Activated T-cell treated with anti-CD3 and anti-CD28 coated beads for 4 hours (primary cell): ENCODE measurements at places on chromosomes 11 and 22.

DNA sequence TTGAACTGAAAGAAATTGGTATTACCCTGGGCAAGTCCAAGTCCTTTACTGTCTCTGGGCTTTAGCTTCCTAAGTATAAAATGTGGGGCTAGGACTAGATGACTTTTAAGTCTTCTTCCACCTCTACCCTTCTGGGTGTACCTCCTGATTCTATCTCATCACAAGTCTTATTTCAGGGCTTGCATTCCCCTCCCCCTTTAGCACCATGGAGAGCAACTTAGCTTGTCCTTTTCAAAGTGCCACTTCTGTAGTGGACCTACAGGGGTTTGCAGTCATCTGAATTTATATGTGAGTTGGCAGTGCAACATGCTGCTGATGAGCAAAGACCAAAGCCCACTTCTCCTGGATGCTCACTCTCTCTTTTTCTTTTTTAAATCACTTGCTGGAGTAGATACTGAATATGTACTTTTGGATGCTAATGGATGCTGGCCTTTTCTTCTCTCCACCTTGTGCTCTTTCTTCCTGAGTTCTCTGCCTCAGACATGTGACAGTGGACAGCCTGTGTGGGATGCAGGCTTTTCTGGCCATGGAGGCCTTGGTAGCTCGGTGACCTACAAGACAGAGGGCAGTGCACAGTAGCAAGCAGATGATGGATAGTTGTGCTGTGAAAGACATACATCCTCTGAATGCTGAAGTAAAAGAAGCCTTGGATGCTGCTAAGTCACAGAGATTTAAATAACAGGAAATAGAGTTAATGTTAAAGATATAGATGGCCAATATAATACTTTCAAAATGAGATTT is 185.0 kb downstream of the NELL1 start:
- DNase-seq: no peak

DNA sequence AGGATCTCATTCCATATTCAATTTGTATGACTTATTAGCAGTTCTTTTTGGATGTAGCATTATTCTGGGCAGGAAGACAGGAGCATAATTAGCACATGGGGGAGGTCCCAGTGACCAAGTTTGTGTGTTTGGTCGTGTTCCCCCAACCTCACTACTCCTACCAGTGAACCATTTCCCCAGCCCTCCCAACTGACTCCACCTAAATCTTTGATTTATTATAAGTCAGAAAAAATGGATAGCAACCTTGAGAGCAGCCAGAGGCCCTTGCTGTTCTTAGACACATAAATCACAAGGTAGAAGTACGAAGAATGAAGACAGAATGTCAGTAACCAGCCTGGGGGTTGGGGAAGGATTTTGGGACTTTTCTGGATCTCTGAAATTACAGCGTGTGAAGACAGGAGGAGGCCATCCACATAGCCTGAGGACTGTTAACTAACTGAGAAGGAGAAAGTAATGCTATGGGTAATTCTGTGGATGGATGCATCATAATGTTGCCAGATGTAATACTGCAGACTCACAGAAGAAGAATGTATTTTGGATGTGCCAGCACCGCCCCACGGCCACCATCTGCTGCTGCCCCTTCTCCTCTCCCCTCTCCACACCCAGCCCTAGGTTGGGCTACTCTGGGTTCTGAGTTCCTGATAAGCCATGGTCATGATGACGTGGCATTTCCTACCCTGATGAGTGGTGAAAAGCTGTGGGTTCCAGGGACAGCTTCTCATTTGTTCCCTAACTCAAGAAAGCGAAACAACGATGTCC is 124.3 kb upstream of the TTC12 start:
- DNase-seq: no peak

GRCh38 chr11:92865352-92865751 is 104.1 kb upstream of the MTNR1B start:
- no peak for DNase-seq

GRCh38 chr22:30810105-30810504 is 115.4 kb downstream of the OSBP2 start:
- DNase-seq: no peak

DNA sequence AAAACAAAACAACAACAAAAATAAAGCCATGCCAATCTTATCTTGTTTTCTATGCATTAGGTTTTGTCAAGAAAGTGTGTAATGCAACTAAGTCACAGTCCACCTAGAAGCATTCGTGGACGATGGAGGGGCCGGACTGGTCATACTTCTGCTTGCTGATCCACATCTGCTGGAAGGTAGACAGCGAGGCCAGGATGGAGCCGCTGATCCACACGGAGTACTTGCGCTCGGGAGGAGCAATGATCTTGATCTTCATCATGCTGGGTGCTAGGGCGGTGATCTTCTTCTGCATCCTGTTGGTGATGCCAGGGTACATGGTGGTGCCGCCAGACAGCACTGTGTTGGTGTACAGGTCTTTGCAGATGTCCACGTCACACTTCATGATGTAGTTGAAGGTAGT is 18.3 kb upstream of the EP300 start:
- DNase-seq: no peak

DNA sequence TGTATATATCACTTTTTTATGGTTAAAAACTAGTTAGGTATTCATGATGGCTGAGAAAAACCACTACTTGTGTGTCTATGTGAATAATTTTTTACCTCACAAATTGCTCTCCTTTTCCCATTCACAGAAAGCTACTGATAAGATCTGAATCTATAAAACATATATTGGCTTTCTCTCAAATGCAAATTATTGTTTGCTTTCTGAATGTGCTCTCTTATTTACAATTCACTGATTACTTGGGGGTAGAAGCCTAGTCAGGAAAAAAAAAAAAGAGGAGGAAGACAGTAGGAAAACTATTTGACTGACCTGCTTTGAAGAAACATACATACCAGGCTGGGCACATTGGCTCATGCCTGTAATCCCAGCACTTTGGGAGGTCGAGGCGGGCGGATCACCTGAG is 20.5 kb downstream of the PGM2L1 start:
- DNase-seq: no peak

GRCh38 chr11:6203327-6203726 is 2.0 kb upstream of the C11orf42 start:
- DNase-seq: no peak

- no peak for DNase-seq
Measured at GRCh38 chr11:8082391-8083087, 1.5 kb downstream of the TUB start.

DNA sequence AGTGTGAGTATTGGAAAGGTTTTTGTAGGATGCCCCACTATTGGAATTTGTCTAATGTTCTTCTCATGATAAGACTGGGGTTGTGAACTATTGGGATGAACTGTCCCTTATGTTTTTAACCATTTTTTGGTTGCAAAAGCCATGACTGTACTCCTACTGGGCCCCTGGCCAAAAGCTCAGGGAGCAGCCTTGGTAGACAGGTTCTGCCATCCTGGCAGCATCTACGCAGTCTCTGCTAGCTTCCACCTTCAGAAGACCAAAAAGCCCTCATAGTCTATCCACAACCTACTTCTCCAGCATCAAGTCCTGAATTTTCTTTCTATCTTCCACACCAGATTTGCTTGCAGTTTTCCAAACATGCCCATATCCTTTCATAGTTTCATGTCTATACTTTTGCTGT is 211.8 kb downstream of the TENM4 start:
- DNase-seq: no peak

DNA sequence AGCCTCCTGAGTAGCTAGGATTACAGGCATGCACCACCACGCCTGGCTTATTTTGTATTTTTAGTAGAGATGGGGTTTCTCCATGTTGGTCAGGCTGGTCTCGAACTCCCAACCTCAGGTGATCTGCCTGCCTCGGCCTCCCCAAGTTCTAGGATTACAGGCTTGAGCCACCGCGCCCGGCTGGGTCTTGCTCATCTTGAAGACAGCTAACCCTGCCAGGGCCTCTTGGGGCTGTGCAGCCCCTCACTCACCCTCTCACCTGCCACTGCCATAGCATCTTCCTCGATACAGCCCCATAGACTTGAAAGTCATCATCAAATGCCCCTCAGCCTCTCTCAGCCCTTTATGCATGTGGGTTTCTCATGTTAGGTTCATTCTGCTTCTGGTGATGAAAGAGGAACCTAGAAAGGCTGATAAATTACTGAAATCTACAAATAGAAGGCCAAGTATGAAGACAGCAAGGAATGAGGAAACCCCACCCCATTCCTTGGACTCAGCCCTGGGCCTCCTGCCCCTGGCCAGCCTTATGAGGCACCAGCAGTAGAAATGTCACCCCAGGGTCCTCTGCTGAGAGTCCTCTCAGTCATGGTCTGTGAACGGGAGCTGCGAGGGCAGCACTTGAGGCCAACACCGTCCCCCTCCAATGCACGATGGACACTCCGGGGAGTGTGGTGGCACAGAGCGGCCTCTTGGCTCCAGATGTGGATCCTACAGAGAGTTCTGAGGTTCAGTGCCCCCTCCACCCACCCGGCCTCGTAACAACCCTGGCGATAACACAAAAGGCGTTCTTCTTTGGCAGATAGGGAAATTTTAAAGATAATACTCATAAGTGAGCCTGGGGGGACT is 24.8 kb downstream of the SCGB1A1 start:
- DNase-seq: no peak

DNA sequence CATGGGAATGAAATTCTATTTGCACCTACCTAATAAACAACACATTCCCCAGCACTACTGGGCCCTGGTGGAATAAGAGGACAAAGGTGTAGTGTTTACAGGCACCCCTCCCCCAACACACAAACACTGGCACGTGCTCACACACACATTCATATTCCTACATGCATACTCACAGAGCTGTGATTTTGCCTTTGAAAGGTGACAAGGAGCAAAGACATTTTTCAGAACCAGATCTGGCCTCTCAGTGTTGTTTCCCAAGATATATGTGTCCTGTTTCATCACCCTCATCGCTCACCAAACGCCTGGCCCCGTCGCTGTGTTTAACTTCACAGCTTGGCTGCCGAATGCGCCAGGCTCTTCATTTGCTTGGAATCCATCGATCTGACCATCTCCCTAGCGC is 292.6 kb downstream of the NTM start:
- DNase-seq: no peak

GRCh38 chr22:41308544-41308947 is 7.2 kb downstream of the ZC3H7B start:
- DNase-seq: no peak

- no peak for DNase-seq
Measured at GRCh38 chr11:93320230-93320629, 10.3 kb upstream of the DEUP1 start.

GRCh38 chr22:27597703-27598444 is 203.7 kb downstream of the MN1 start:
- DNase-seq: no peak
